Activated CD8-positive, alpha-beta memory T cell treated with anti-CD3 and anti-CD28 coated beads, Interleukin-2, amount 50 U/mL, for 4 hours (primary cell): ENCODE measurements at places on chromosomes 2 and 18.

DNA sequence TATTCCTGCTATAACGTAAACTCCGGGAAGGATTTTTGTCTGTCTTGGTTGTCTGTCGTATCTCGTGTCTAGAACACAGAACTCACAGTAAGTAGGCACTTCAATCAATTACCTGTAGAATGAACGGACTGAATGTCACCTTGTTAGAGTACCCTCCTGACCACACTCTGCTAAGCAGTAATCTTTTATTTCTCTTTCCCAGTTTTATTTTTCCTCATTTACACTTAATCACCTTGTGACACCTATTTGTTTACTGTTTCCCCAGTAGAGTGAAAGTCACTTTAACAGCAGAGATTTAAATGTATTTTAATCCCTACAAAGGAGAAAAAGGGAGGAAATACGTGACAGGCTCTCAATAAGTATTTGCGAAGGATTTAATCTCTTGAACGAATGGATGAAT, 514 bp upstream of the EPB41L5 start:
- DNase-seq, result no peak

- DNase-seq, result no peak
These were observed 110.7 kb downstream of the ZEB2 start for GRCh38 chr2:144409241-144409640.

GRCh38 chr2:37512971-37513370, 158.5 kb downstream of the CDC42EP3 start:
- no peak for DNase-seq

DNA sequence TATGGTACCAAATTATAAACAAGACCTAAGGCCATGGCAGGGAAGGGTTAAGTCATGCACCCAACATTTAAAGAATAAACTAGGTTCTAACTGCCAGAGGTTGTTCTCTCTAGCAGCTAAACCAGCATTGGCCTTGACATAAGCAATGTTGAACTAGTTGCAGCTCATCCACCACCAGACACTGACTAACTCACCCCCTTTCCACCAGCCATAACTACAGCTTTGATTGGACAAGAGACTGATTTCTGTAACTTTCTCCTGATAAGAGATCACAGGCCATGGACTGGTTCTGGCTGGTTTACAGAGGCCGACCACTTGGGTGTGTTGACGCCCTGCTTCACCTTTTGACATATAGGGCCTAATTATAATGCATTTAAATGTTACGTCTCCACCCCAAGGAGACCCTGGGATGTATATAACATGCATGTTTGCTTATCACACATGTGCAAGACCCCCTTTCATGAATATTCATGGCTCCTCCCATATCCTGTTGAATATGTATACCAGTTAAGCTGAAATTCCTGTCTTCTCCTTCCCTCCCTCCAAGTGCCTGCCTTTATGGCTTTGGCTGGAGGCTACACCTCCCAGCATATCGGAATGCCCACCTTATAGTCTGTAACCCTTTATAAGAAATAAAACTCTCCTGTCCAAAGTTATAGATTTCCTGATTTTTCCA, 75.9 kb downstream of the MRPS9 start:
- no peak for DNase-seq

DNA sequence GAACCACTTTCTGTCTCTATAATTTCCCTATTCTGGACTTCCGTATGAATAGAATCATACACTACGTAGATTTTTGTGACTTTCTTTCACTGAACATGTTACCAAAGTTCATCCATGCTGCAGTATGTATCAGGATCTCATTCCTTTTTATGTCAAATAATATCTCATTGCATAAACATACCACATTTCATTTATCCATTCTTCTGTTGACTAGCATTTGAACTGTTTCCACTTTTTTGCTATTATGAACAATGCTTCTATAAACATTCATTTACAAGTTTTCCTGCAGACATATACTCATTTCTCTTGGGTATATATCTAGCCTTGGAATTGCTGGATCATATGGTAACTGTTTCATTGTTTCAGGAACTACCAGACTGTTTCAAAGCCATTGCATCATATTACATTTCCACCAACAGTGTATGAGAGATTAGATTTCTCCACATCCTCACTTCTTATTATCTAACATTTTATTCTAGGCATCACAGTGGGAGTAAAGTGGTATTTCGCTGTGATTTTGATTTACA, 186.2 kb downstream of the DYM start:
- no peak for DNase-seq

DNA sequence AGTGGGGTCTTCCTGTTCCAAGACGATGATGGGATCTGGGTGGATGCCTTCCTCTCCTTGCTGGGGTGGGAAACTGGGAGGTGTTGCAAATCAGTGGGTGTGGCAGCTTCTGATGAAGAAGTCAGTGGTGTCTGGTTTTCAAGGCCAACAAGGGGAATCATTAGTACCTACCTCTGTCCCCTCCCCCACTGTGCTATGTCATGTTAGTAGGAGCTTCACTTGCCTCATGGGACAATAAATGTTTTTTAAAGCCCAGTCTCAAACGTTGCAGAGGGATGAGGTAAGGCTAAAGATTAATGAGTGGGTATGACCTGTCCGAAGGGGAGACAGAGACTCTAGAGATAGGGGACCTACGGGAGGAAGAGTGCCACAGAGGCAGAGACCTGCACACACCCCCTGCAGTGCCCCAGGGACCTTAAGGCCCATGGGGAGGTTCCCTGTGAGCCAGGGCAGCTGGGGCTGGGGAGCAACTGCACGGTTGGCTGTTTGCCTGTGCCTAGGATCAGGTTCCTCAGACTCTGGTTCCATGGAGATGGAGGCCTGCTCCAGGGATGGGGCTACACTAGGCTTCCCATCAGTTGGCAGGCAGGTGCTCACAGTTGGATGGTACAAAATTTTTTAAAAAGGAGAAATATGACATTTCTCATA, 37.8 kb upstream of the SLC1A4 start:
- no peak for DNase-seq

GRCh38 chr2:32735348-32735747, 107.5 kb downstream of the TTC27 start:
- DNase-seq, result no peak

GRCh38 chr2:3076848-3077642, 300.6 kb downstream of the EIPR1 start:
- no peak for DNase-seq

GRCh38 chr2:233477548-233478433, 88.8 kb downstream of the USP40 start:
- no peak for DNase-seq

GRCh38 chr2:126837966-126838715, 60.5 kb upstream of the TEX51 start:
- DNase-seq, result no peak

DNA sequence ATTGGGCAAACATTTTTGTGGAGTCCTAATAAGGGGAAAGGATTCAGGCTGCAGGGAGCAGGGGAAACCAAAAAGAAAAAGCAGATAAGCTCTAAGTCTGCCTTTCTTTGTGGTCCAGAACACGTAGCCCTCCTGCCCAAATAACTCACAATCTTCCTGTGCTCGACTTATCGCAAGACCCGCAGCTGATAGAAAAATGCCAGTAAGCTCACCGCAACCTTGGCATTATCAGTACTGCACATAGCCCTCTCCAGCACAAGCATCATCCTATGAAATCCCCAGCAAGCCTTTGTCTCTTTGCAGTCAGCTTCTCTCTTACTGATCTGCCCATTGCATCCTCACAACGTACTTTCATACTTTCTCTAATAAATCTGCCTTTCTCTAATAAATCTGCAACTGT, 202.4 kb upstream of the HNRNPA3 start:
- DNase-seq, result no peak

DNA sequence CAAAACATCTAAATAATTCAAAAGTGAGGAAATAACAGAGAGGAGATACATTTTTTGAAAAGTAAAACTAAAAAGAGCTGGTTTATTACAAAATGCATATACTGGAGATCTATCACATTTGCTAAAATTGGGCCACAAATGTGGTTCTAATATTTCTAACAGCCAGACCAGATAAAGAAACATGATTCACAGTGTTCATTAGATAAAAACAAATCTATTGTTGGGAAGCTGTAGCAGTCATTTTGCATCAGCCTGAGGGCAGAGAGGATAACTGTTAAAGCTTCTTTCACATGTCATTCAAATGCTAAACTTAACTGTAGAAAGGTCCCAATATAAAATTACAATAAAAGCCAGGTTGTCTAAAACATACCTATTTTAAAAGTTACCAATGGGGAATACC, 148.3 kb downstream of the GULP1 start:
- no peak for DNase-seq

DNA sequence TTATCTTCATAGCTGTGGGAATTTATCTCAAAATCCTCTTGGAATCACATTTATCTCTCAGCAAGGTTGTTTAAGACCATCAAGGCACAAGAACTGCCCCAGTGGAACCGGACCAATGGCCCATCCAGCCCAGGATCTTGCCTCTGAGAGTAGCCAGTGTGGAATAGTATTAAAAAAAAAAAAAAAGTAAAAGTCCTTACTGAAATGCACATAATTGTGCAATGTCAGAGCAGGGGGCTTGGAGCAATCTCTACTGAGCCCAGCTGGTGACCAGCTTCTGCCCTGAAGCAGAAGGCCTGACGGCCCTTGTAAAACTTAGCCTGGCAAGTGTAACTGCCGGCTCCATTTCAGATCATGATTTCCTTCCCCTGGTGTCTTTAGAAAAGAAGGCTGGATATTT, 355.6 kb upstream of the PIK3C3 start:
- no peak for DNase-seq

- no peak for DNase-seq
These were observed 35.4 kb downstream of the BARD1 start for GRCh38 chr2:214774108-214774507.

GRCh38 chr2:188919824-188920223, 54.3 kb upstream of the COL3A1 start:
- no peak for DNase-seq

DNA sequence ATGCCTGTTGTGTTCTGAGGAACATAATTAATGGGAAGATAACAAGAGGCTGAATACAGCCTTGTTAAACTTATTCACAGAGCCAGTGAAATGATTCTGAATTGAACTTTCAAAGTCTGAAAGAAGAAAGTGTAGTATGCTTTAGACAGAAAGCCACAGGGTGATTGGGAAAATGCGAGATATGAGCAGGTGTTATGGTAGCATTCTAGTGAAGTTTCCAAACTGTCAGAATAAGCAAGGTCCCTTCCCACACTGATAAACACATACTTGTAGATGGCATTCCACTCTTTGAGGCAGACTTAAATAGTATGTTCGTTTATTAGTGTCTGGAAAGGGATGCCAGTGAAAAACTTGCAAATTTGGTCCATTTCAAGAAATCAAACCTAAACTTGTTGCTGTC, 70.5 kb upstream of the ITPRID2 start:
- no peak for DNase-seq

- DNase-seq, result no peak
These were observed 42.1 kb downstream of the BCL2L11 start for GRCh38 chr2:111162718-111163331.

DNA sequence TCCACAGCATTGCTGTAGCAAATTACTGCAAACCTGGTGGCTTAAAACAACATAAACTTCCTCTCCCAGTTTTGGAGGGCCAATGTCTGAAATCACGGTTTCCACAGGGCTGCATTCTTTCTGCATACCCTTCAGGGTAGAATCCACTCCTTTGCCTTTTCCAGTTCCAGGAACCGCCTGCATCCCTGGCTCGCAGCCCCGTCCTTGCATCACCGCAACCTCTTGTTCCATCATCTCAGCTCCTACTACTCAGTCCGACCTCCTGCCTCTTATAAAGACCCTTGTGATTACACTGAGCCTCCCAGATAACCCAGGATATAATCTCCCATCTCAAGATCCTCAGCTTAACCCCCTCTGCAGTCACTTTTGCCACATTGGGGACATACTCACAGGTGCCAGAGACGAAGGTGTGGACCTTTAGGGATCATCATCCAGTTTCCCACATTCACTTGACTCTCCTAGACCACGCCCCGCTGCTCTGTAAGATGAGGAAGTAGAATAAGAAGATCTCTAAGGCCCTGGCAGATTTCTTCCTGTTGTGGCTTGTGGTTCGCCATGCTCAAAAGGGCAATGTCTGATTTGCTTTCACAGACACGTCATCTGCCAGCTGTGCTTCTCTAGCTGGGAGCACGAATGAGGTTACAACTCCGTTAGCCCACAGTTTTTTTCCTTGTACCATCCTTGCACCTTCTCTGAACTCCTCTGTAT, 103.6 kb upstream of the AGAP1 start:
- DNase-seq, result peak; percentile 40

DNA sequence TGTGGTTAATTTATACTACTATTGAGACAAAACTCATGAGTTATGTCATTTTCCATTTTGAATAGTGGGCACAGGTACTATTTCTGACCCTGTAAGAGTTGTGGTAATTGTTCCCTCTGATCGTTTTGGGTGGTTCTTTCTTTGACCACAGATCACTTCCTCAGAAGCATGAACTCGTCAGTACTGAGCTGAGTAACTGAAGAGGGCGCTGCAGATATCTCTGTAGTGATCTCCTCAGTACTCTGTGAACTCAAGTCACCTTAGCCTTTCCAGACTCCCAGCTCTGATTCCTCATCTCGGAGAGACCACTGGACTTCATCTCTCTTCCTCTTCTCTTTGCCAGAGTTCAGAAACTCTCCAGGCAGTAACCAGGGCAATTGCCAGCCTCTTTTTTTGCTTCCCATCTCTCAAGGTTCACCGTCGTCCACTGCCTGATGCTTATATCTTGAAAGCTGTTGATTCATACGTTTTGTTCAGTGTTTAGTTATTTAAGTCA, 9.4 kb upstream of the IL1RL1 start:
- peak; percentile 39 for DNase-seq

GRCh38 chr18:55455938-55456337, 132.1 kb downstream of the TCF4 start:
- DNase-seq, result no peak

DNA sequence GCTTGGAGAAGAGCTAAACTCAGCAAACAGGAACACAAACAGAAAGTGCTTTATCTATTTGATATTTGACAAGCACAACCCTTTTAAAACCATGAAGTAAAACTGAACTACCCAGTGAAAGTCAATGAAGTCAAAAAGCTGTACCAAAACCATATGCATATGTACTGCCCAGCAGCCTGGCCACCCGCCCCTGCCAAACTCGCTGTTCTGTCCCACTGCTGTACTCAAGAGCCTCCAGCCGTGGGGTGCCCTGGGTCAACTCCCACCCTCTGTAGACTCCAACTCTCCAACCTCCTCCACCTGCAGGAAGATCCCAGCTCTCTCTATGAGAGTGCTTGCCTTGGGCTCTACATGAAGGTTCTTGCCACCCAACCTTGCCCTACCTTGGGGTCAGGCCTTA, 268.2 kb downstream of the AGPS start:
- DNase-seq, result no peak

DNA sequence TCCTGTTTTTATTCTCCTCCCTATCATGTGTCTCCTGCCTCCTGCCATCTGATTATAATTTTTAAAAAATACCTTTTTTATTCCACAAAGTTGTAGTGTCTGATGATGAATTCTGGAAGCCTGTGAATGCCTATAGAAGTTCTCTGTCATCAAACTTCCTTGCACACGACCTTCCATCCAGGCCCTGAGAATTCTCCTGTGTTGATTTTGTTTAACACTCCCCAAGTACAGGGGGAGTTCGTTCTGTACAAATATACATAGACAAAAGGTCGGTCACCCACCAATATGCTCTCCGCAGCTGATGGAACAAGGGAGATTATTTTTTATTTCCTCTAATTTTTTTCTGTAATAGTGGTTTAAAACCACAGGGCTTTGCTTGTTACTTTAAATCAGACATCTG, 232.5 kb downstream of the PIEZO2 start:
- no peak for DNase-seq

GRCh38 chr2:73112913-73113854, at the start of gene RAB11FIP5:
Gene RAB11FIP5, minus strand, starts transcription at chr2:73112948. Its CDS starts 171 bp downstream, at chr2:73112777.
- peak; percentile 79 for DNase-seq
